Frontal cortex (tissue), 4 donors: ENCODE measurements at places on chromosomes 12 and 14.
A peak's percentile ranks its signal among the peaks of the same experiment; 100 is the strongest.

- DNase-seq, result no peak
Observed at GRCh38 chr14:105167303-105168092, 1.1 kb downstream of the JAG2 start.

- no peak for DNase-seq
Observed at GRCh38 chr12:62995097-62995496, 60.1 kb upstream of the PPM1H start.

DNA sequence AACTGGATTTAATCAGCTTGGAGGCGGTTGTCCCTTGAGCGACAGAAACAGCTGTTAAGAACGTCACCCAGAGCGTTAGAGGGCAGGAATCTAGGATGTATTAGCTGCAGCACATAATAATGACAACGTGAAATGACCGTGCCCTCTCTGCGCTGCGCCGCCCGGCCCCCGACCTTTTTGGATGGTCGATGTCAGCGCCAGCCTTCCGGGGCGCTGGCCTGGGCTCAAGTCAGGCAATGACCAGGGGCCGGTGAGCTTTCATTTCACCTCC lies 427 bp upstream of the TMEM120B start:
- DNase-seq, result peak; percentile 52

DNA sequence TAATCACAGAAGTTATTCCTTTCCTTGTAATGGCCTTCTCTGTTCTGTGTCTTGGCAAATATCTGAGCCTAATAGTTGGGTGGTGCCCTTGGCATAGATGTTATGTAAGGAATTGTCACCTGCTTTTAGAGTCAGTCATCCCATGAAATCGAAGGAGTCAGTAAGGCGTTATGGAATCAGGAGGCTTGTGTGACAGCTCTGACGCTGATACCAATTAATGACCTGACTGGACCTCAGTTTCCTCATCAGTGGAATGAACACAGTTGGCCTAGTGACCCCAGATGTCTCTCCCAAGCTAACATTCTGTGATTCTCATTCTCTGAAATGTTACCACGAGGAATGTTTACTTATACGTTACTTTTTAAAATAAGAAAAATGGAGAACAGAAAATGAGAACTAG lies 32.1 kb downstream of the TXNRD1 start:
- DNase-seq, result no peak

GRCh38 chr12:125773033-125773640 lies 707.9 kb downstream of the AACS start:
- no peak for DNase-seq
